ENCODE measurements at places on chromosomes 3 and 15.

DNA sequence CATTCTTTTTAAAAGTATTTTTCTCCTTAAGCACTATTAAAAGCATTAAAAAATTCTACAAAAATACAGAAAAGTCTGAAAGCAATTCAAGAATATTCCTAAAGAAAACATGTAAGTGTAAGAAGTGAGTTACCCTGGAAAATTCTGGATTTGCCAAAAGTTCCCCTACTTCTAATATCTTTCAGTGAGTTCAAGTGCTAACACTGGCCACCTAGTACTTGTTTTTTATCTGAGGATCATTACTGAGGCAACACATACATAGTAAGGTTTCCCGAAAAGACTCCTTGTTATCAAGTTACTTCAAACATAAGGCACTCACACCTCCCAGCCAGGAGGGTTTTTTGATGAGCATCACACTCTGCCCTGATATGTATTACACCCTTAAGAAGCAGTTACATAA is 158.4 kb downstream of the TIGIT start:
- no peak for DNase-seq

DNA sequence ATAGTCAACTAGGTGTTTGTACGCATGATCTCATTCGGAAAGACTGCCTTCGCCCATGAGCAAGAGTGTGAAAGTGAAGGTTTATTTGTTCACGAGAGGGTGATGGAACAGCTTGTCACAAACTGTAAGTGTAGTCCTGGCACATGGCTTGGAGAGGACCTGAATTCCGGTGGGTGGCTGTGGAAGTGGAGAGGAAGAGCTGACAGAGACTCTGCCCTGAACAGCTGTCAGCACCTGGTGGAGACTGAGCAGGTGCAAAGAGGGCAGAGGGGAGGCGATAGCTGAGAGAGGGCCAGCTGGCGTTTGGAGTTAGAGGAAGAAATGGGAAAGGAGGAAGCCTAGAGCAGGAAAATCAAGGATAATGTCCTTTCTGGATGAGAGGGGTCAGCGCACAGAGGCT is 155.7 kb downstream of the EEFSEC start:
- no peak for DNase-seq

DNA sequence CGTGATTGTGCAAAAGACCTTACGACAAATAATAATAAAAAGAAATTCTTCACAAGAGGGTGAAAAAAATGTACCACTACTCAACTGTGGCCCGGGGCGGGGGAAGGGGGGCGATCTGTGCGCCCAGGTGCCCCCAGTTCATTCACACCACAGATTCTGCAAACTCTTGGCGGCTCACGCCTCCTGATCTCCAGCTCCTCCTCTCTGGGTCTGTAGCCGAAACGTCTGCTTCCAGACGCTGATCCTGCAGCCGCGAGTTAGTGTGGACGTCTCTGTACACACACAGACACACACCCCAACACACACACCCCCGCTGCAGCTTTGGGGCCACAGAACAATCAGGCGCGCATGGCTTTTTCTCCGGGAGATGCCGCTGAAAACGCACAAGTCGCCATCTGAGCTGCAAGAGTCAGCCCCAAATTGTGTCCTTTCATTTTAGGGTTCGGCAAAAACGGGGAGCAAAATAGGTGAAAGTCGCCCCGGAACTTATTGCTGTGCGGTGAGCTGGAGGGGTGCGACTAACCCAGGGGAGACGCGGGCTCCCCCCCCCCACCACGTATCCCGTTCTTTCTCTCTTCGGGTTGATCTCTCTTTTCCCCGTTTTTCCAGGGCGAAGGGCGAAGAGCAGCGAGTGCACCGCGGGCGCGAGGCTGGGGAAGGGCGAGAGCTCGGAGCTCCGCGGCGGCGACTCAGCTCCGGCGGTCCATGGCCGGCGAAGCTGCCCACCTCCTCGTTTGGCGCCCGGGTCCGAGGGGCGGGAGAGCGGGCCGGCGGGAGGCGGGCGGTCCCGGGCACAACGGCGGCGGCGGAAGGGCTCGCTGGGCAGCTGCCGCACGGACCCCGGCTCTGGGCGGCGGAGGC is 505 bp upstream of the WNT5A start:
- DNase-seq: no peak

GRCh38 chr3:53595660-53596059 is 101.2 kb downstream of the CACNA1D start:
- DNase-seq: no peak

- DNase-seq: no peak
Observed at GRCh38 chr15:90907838-90908507, 4.9 kb downstream of the MAN2A2 start.

- no peak for DNase-seq
Observed at GRCh38 chr3:71074423-71074822, 509.1 kb downstream of the FOXP1 start.

- no peak for DNase-seq
Observed at GRCh38 chr3:52827441-52827840, 3.0 kb downstream of the ITIH4 start.

DNA sequence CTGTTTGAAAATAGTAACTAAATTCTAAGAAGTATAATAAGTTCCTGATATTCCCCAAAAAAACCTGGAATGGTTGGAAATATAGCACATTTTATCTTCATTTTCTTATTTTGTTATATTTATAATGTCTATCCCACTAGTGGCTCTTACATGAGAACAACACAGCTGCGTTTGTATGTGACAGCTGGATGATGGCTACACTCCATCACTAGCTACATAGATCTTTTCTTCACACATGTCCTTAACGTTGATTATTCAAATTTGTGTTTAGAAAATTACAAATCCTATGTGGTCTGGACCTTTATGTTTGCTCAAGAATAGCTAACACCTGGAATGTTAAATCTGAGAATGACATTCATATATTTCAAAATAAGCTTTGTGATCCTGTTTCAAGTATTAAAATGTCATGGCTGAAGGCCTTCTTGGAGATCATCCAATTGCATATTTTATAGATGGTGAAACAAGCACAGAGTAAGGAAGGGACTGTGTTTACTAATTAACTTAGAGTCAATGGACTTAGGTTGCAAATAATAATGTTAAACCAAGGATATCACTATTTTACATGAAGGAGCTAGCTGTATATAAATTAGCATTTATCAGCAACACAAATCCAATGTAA is 60.8 kb downstream of the ATP13A5 start:
- DNase-seq: no peak

GRCh38 chr3:97278506-97278905 is 464.1 kb downstream of the EPHA6 start:
- DNase-seq: no peak

GRCh38 chr3:15151166-15151565 is 52.2 kb upstream of the RBSN start:
- no peak for DNase-seq

GRCh38 chr3:171173736-171174135 is 147.2 kb upstream of the SLC2A2 start:
- DNase-seq: no peak

GRCh38 chr3:177615015-177615414 is 417.7 kb upstream of the TBL1XR1 start:
- DNase-seq: no peak

- DNase-seq: no peak
Observed at GRCh38 chr3:30650348-30650995, 44.1 kb downstream of the TGFBR2 start.

DNA sequence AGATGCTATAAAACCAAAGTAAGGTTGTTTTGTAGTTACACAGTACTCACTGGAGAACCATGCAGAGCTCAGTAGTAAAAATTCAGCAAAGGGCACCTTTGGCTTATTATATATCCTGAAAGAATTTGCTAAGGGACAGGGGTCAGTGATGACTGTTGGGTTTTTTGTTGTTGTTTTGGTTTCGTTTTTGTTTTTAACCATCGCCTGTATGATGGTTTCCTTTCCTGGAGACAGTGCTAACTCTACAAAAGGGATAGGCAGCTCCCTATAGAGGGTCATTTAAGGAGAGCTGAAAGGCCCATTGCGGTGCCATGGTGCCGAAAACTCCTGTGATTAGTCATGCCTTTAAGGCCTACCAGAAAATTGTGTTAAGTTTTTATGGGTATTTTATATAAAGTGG is 118.2 kb upstream of the GOLIM4 start:
- DNase-seq: no peak

DNA sequence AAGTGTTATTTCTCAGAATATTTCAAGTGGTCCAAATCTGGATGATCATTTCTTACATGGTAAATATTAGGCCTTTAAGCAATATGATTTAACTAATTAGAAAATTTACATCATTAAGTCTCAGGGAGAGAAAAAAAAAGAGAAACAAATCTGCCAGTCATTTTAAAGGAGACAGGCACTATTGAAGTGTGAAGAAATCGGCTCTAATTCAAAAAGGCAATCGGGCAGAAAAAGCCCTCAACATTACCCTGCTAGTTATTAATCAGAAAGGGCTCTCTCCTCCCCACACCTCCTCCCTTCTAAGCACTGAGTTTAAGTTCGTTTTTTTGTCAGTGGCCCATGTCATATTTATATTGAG is 215.9 kb downstream of the MEIS2 start:
- no peak for DNase-seq

DNA sequence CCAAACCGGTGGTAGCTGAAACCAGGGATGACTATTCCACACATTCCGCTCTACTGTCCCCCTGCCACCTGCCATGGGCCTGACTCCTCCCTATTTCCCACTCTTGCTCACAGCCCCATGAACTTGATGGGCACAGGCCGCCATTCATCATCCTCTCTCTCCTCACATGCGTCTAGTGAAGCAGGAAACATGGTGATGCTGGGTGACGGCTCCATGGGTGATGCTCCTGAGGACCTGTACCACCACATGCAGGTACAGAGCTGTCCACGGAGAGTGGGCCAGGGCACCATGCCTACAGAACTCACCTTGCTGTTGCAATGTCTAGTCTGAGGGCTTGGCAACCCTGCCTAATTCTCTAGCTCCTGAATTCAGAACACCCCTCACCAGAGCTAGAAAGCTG is 23.3 kb upstream of the MANF start:
- no peak for DNase-seq

DNA sequence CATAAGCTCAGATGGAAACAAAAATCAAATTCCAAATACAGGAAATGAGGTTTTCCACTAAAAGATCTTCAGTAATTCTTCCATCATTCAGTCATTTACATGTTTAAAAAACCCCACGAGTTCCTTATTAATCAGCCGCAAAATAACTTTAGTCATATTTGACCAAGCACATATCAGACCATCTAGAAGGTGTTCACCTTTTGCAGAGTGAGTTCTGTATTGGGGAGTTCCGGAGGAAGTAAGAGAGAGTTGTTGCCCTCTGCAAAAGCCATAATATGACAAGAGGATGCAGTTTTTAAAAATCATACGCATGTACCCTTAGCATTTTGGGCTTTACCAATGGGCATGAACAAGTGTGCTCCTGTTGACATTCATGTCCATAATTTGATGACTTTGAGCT is 61.6 kb downstream of the CCR1 start:
- no peak for DNase-seq

DNA sequence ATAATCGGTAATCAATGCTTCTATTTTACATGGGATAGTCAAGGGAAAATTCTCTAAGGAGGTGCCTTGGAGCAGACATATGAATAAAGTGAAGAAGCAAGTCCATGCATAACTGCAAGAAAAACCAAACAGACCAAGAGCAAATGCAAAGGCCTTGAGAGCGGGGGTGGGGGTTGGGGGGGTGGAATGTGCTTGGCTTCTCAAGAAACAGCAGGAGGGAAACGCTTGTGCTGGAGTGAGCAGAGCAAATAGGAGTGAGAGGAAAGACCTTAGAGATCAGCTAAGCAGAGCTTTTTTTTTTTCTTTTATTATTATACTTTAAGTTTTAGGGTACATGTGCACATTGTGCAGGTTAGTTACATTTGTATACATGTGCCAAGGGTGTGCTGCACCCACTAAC is 260.8 kb downstream of the ARPP21 start:
- DNase-seq: no peak

DNA sequence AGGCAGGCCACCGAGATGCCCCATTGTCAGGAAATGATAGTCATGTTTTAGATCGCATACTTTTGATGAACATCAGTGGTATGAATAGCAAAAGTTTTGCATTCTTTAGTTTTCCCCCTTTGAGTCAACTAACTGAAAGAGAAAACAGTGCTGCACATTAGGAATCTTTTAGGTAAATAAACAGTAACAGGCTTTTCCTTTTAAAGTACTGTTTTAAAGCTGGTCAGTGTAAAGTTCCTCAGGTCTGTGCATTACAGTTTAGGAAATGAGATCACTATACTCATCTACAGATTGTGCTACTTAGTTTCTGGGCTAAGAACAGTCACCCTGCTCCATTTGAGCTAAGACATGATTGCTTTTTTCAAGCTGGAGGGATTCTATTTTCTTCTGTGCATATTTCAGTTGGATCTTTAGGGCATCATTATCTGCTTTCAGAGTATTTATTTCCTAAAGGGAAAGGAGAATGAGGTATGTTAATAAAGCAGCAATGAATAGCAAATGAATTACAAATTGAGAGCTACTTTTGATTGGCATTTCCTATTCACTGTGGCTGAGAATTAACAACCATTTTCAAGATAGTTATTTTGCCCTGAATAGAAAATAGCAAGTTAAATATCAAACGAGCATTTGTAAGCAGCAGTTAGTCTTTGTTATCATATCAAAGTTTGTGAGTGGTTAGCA is 36.5 kb downstream of the FAM98B start:
- no peak for DNase-seq

DNA sequence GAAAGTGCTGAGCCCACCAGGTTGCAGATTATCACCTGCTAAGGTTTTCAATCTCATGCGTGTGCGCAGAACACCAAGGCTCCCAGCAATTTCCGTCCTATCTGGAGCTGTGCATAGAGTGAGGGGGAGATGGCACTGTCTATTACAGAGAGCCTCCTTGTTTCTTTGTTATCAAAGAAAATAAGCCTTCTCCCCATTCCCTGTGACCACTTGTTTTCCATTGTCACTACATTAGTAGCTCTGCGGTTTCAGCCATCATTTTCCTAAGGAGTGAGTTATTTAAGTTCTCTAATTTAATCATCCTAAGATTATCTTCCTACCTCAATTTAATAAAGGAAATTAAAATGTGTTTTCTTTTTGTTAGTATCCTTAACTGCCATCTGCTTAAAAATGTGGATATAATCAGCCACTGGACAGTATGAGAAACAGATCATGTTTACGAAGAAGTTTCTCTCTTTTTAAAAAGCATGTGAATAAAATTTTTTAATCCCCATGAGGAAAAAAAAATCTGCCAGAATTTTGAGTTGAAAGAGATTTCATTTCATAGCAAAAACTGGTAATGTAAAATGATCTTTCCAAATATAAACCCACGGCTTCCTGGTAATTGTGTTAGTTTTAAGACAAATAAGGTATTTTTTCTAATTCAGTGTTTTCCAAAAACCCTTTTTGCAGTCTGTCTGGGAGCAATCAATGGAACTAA is 172.3 kb upstream of the UBE2E1 start:
- no peak for DNase-seq

DNA sequence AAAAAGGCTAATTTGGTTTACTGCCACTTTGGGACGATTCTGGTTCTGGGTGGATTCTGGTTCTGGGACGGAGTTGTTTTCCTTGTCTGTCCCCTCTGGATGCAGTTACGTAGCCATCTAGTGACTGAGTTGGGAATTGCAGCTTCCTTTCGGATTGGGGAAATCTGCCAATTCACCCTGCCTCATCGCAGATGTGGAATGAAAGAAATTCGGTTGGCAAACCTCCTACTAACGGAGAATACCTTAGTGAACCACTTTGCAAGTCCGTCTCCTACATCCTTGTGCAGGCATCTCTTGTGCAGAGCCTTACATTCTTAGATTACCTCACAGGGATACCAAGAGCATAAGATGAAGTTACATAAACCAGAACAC is 31.5 kb upstream of the AP4E1 start:
- DNase-seq: peak; percentile 95

Data from hematopoietic multipotent progenitor cell treated with erythropoietin and hydrocortisone succinate and interleukin-3 and kit ligand, for 17 days (in vitro differentiated cells).